ENCODE measurements at places on chromosomes 5 and 9.

- DNase-seq: no peak
These were observed 377.7 kb upstream of the SMARCA2 start for GRCh38 chr9:1637401-1637800.

- no peak for DNase-seq
These were observed 381.2 kb downstream of the NFIB start for GRCh38 chr9:13932528-13933267.

DNA sequence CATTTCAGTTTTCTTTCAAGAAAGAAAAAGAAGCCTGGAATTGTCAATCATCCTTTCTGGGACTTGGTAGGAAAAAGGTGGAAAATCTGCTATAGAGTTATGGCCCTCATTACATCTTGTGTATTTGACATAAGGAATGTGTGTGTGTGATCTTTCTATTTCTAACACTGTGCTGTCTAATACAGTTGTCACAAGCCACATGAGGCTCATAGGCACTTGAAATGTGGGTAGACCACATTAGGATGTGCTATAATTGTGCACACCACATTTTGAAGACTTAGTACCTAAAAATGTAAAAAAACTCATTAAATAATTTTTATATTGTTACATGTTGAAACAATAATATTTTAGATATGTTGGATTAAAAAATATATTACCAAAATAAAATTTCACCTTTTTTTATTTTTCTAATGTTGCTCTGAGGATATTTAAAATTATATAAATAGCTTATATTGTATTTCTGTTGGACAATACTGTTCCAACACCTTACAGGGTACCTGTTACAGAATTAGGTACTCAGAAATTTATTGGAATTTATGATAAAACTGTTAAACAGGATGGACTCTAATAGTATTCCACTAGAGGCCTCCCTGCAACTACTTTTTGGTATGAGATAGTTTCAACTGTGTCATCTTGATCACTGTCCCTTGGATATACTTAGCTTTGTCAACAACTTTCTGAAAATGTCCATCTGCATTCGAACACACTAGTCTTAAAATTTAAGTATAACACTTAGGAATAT is 18.4 kb downstream of the MSANTD3 start:
- DNase-seq: no peak

- DNase-seq: no peak
These were observed 412.7 kb downstream of the CDH10 start for GRCh38 chr5:24232041-24232440.

Measured in AG08396 (cell line).